Suppressor macrophage treated with lipopolysaccharide for 1 hour (primary cell): ENCODE measurements at places on chromosomes 5 and 9.
A peak's percentile ranks its signal among the peaks of the same experiment; 100 is the strongest.

DNA sequence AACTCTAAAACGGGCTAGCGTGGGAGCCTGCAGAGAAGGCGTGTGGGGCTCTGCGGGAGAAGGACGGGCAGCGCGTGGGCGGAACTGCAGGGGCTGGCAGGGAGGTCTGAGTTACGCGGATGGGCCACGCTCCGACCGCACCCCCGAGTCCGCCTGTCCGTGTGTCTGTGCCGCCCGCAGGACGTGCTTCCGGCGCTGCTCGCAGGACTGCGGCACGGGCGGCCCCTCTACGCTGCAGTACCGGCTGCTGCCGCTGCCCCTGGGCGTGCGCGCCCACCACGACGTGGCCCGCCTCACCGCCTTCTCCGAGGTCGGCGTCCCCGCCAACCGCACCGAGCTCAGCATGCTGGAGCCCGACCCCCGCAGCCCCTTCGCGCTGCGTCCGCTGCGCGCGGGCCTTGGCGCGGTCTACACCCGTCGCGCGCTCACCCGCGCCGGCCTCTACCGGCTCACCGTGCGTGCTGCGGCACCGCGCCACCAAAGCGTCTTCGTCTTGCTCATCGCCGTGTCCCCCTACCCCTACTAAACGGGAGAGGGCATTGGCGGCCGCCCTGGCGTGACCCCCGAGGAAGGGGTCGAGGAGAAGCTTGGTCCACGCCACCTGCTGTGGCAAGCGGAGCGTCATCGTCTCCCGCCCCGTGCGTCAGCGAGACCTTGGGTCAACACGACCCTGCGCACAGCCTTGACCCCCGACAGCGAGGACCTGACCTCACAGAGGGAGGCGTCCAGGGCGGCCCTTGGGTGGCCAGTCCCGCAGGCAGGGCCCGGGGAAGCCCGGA lies 11.4 kb upstream of the ASS1 start:
- DNase-seq = peak; percentile 64

- DNase-seq = peak; percentile 43
Measured at GRCh38 chr9:92147030-92147851, 32.0 kb upstream of the SPTLC1 start.

DNA sequence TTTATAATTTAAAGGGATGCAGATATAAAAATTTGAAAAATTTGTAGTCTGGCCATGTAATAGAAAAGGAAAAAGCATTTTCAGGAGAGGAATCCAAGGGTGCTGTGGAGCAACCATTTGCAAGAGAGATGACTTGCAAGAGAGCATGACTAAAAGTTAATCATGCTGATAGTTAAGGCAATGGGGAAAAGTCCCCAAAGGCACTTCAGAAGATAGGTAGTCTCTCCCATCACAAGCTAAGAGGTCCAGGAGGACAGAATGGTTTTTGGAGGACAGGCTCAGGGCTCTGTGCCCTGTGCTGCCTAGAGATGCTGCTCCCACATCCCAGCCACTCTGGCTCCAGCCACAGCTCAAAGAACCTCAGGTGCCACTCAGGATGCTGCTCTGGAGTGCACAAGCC lies 38.8 kb downstream of the DNAJB5 start:
- no peak for DNase-seq

DNA sequence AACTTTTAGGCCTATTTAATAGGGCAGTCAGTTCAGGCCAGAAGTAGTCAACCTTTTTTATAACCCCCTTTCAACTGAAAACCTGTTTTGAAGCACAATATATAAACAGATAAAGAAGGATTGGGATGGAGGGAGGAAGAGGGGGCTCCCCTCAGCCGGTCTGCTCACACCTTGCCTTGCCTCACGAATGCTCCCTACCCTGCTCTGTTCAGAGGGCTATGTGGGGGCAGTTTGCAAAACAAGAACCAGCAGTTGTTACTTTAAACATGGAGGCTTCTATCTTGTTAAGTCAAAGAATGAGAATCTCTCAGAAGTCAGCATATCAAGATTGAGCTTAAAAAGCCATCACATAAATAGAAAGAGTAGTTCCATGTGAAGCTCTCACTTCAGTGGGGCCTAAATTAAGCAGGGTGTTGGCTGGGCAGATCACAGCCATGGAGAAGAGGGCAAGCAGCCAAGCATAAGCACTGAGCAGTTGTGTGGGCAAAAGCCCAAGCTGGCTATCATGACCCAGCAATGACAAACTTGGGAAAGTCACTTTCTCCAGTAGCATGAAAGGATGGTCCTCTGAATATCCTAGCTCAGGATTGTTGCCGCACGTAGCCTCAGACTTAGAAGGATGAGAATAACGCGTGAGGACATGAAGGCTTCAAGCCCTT lies 70.6 kb downstream of the ALDH1A1 start:
- no peak for DNase-seq

GRCh38 chr9:14749741-14750211 lies 27.2 kb upstream of the CER1 start:
- DNase-seq = no peak

GRCh38 chr5:169584998-169585451 lies 1.5 kb downstream of the SPDL1 start:
- DNase-seq = no peak
